ENCODE measurements at places on chromosomes 13 and 19.

DNA sequence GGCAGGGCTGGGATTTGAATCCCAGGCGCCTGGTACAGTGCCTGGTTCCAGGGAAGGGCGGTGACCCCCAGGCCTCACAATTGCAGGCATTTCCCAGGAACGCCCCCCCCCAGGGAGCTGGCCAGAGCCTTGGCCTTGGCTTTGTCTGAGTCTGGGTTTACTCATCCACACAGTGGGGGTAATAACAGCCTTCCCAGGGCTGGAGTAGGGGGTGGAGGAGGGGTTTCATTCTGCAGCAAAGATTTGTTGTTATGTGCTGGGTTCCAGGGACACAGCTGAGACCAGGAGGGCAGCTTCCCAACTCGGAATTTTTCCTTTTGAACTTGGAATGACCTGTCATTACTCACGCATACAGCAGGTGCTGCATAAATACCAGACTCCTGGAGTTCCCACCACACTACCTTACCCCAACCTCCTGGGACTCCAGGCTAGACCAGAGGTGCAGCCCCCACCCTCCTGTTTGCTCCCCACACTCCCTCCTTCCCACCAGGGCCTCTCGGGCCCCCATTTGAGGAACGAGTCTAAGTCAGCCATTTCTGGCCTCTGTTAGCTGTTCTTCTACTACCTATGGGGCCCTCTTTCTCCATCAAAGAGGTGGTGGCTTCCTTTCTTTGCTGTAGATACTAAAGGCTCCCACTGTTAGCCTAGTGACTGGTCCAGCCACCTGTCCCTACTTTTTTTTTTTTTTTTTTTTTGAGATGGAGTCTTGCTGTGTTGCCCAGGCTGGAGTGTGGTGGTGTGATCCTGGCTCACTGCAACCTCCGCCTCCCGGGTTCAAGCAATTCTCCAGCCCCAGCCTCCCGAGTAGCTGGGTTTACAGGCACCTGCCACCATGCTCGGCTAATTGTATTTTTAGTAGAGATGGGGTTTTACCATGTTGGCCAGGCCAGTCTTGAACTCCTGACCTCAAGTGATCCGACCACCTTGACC, 1.6 kb upstream of the ADAMTS10 start:
- DNase-seq = peak; percentile 20

DNA sequence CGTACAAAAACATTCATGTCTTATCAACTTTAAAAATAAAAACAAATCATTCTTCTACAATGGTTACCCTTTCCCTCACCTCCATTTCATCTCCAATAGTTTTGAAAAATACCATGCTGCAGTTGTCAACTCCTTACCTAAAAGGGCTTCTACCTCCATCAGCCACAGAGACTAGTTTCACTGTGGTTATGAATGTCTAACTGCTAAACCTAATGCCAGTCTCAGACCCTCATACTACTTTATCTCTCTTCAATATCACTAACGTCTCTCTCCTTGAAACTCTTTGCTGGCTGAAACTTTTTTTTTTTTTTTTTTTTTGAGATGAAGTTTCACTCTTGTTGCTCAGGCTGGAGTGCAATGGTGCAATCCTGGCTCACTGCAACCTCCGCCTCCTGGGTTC, 27.1 kb downstream of the LNX2 start:
- no peak for DNase-seq

GRCh38 chr13:45289936-45290563, 50.9 kb downstream of the TPT1 start:
- no peak for DNase-seq

DNA sequence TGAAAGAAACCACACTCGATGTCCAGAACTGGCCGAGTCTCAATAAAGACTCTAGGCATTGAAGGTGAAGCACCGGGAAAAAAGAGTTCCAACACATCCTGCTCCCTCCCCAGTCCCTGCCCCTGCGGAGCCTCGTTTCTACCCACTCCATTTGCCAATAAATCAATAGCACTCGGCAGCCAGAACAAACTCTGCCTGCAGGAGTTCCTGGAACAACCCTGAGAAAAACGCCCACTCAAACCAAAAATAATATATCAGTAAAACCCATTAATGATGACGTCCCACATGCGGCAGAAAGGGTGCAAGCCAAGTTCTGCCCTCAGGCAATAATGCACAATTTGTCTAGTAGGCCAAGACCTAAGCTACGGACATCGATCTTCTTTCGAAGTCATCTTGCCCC, 41.0 kb downstream of the PDCD5 start:
- no peak for DNase-seq

GRCh38 chr19:4357921-4358326, 14.6 kb downstream of the MPND start:
- DNase-seq = no peak

DNA sequence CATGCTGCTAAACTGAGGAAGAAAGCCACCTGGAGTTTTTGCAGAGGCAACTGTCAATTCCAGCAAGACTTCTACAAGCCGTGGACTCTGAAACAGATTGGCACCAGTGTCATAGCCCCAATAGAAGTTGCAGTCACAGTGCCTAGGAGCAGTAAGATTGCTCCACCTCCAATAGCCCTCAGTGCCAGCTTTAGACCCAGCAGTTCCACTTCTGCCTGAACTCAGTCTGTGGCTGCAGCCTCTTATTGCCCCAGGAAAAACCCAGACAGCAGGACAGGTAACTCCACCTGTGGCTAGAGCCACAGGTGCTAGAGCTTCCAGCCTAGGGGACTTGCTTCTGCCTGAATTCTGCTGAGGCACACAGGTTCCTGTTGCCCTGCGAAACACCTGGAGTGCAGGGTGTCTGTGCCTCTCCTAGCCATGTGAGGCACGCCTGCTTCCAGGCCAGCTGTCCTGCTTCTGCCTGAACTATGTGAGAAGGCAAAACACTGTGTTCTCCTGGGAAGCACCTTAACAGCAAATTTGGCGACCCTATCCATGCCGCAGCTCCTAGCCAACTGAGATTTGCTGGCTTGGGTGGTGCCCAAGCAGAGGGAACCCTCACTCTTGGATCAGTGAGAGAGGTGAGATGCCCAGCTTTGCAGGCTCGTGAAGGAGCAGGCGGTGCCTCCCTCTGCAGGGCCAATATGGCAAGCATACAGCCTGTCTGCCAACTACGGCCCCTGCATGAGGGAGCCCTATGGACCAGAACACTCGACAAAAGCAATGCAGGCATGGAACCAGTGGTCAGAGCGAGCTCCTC, 607.6 kb downstream of the PCDH17 start:
- no peak for DNase-seq

DNA sequence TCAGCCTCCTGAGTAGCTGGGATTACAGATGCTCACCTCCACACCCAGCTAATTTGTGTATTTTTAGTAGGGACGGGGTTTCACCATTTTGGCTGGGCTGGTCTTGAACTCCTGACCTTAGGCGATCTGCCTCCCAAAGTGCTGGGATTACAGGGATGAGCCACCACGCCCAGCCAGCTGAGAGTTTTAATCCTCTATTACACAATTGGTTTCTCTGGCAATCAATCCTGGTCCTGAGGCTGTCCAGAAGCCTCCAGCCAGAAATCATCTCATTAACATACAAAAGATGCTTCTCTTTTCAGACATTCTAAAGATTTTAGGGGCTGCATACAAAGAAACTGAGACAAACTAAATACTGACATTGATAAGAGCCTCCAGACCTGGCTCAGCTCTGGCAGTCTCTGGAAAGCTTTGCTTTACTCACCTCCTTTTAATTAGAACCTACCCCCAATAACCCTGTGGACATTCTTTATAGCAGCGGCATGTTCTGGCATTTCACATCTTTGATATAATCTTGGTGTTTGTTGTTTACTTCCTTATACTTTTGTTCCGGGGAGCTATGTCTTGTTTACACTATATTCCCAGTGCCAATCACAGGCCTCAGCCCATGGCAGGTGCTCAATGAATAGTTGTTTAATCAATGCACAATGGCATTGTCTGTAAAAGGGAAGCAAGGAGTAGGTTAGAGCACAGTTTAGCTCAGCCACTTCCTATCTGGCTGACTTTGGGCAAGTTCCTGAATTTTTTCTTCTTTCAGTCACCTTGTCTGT, 4.1 kb upstream of the ZNF724 start:
- no peak for DNase-seq

GRCh38 chr19:40750874-40751537, at the start of gene SNRPA:
SNRPA (plus strand) TSS chr19:40751203; CDS start chr19:40751409, 206 bp downstream.
- peak; percentile 98 for DNase-seq

DNA sequence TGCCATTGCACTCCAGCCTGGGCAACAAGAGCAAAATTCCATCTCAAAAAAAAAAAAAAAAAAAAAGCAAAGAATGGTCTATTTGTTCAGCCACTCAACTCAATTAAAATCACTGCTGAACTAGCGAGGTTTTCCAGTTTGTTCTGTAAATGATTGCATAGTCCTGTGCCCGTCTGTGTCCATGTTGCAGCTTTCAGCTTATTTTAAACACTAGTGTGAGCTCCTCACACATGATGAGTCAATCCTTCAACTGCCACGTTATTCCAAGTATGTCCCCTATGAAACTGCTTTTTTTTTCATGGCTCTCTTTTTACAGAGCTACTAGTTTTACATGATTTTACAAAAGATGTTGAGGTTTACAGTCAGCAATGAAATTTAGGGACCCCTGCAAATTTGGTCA, 12.2 kb downstream of the SUGP2 start:
- no peak for DNase-seq

- DNase-seq = no peak
Observed at GRCh38 chr13:97758317-97758716, 195.2 kb upstream of the IPO5 start.

GRCh38 chr19:16862826-16863415, 25.9 kb upstream of the F2RL3 start:
- DNase-seq = peak; percentile 1

All from cerebellar cortex (tissue), 1 donor.